ENCODE measurements at places on chromosomes 12 and 14.

GRCh38 chr12:62606654-62607053 lies 140.0 kb downstream of the MON2 start:
- DNase-seq, result no peak

GRCh38 chr14:21525571-21525961 lies 580 bp downstream of the SALL2 start:
- DNase-seq, result peak; percentile 65

- no peak for DNase-seq
Measured at GRCh38 chr14:95464514-95464913, 51.9 kb downstream of the SYNE3 start.

DNA sequence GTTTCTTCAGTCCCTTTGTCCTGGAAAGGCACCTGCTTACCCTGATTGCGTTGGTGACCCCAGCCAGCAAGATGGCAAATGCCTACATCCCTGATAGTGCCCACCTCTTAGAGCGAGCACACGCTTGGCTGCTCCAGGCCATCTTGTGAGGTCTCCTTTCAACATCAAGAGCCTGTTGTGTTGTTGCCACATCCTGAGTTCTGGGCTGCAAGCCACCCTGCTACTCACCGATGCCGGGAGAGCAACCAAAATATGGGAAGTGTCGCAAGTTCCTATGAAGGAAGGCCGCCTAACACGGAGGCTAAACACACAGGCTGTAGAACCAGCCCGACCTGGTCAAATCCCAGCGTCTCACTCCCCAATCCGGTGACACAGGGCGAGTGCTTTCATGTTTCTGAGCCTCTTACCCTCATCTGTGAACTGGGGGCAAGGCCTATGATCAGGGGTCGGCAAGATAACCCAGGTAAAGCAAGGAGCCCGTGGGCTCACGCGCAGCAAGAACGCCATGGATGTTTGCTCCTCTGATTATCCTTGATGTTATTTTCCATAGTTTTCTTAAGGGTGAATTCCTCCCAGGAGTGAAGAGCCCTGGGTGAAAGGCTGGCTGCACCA lies 98.4 kb downstream of the LGMN start:
- peak; percentile 80 for DNase-seq

DNA sequence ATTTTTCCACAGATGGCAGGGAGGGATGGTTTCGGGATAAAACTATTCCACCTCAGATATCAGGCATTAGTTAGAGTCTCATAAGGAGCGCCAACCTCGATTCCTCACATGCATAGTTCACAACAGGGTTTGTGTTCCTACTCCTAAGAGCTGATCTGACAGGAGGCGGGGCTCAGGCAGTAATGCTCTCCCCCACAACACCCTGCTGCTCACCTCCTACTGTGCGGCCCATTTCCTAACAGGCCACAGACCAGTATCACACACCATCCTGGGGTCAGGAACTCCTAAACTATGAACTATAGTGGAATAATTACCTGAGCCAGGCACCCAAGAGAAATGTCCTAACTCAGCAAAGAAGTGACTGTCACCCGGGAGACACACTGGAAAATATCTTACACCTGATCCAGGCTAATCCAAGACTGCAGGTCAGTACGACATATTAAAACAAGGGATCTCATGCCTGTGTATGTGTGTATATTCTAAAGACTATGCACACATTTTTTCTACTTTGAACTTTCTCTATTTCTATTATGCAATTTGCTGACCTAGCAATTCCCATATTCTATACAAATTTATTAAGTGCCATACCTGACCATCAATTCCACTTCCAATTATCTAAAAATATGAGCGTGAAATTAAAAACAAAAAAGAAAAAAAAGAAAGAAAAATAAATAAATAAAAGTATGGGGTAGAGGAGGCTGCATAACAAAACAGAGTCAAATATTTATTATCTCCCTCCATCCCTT lies 4.7 kb downstream of the NAA25 start:
- no peak for DNase-seq

DNA sequence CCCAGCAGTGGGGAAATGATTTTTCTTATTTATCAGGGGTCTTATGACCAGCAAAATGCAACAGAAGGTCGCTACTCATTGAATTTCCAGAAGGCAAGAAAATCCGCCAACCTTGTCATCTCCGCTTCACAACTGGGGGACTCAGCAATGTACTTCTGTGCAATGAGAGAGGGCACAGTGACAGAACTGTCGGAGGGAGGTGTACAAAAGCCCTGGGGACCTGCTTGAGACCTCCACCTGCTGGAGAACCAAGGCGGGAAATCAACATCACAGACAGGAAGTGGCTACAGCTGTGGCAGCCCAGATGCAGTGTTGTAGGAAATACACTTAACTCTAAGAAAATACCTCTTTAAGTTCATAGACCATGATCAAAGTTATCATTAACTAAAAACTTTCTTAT lies 250.9 kb upstream of the OR4E1 start:
- no peak for DNase-seq

DNA sequence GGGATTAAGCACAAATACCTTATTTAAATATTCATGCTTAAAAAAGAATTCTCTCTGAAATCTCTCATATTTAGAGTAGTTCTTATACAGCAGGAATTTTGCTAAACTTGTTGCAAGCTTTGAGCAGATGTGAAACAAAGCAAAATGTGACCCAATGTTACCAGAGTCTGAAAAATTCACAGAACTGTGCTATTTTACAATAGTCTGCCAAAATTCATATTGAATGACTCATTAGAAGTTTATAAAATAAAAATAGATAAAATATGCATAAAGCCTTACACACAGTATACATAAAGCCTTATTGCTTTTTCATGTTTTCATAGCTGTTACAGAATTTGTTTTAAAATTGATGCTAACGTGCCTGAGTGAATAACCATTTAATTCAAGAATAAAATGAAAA lies 17.8 kb upstream of the RHOJ start:
- DNase-seq, result no peak

DNA sequence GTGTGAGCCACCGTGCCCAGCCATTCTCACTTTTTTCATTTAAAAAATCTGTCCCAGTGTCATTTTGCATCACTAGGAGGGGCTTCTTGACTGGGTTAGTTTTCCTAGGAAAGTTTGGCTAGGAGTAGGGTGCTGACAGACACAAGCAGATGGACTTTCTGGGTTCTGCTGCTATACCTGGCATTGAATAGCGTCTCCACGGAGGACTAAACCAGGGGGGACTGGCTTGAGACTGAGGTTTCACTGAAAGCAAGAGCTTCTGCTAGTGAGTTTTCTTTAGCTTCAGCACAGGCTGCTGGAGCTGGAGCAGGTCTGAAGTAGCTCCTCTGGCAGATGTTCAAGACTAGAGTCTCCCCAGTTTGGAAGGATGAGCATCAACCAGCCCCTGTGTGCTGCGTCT lies 1.4 kb downstream of the SLC10A1 start:
- no peak for DNase-seq

GRCh38 chr14:88005050-88005481 lies at the start of gene GPR65:
GPR65 (plus strand) TSS chr14:88005135; CDS start chr14:88010848, 5,713 bp downstream.
- DNase-seq, result no peak

DNA sequence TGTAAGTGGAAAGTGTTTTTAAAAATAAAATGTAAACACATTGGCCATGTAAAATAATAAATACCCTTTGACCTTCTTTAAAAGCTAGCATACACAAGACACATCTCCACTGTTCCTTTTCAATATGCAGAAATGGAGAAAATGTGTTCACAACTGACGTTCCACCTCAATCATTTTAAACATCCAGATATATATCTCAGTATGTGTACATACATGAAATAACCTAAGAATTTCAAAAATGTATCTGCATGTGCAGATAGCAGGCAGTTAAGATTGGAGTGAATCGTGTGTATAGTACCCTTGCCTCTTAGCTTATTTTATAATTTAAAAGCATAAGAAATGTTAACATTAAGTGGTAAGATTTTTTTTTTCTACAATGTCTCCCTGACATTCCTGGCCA lies 406.2 kb upstream of the FLRT2 start:
- no peak for DNase-seq

GRCh38 chr14:71911669-71912068 lies 20.6 kb upstream of the RGS6 start:
- no peak for DNase-seq

- no peak for DNase-seq
Measured at GRCh38 chr12:41924111-41924510, 220.6 kb downstream of the GXYLT1 start.

DNA sequence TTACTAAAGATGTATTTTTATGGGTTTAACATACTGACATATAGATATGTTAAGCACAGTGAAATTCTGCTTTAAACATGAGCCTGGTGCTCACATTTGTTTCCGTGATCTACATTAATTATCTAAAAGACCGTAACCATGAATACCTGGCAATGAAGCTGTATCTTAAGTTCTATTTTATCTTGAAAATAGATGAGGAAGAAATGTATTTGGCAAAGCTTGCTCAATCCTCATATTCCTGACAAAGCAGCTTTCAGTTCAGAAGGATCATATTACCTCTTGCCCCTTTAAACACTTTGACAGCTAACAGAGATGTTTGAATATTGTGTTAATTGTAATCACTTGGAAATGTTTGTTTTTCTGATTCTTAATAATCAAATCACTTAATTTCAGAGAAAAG lies 9.8 kb downstream of the EPYC start:
- no peak for DNase-seq

DNA sequence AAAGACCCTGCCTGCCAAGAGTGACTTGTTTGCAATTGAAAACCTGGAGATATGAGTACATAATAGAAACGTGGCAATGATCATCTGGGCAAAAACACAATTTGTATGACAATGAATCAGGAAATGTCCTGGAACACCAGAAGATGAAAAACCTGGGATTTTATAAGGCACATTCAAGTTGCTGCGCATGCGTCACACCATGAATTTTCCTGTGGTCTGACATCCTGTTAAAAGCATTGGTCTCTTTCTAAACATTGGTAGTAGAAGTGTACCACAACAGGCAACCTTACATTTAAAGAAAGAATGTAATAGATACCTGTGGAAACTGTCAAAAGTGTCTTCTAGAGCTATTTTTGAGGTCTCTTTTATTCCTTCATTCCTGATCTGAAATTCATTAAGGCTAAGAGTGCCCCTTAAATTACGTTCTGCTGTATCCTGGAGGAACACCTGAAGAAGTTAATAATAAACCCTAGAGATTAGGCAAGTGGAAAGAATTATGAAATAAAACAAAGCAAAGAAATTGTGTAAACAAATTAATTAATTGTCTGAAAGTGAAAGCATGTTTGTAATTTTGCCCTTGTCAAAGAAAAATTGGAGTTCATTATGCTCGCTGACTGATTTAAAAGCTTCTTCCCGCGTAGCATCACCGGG lies 676.5 kb downstream of the DIO2 start:
- DNase-seq, result no peak

GRCh38 chr14:97153527-97153926 lies 356.3 kb downstream of the VRK1 start:
- no peak for DNase-seq
